Foreskin fibroblast (primary cell): ENCODE measurements at places on chromosomes 3 and 15.

GRCh38 chr3:87350367-87351199 is 74.2 kb upstream of the POU1F1 start:
- peak; percentile 28 for DNase-seq

- no peak for DNase-seq
Observed at GRCh38 chr3:9175421-9175820, 74.0 kb downstream of the SRGAP3 start.

- DNase-seq = no peak
Observed at GRCh38 chr3:129051871-129052340, 8.7 kb upstream of the GP9 start.

DNA sequence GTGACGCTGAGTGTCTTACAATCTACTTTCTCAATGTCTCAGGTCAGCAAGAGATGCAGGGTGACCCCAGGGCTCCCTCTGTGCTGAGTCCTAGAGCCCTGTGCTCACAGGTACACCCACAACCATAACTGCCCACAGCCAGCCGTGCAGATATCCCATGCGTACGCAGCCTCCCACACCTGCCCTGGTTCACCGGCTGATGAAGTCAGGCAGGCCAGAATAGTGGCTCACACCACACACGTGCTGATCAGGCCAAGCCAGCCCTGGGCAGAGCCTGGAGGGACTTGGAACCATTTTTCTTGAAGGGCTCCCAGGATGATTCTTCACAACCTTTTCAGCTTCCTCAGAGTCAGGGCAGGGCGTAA is 63.6 kb upstream of the RPL32 start:
- no peak for DNase-seq

DNA sequence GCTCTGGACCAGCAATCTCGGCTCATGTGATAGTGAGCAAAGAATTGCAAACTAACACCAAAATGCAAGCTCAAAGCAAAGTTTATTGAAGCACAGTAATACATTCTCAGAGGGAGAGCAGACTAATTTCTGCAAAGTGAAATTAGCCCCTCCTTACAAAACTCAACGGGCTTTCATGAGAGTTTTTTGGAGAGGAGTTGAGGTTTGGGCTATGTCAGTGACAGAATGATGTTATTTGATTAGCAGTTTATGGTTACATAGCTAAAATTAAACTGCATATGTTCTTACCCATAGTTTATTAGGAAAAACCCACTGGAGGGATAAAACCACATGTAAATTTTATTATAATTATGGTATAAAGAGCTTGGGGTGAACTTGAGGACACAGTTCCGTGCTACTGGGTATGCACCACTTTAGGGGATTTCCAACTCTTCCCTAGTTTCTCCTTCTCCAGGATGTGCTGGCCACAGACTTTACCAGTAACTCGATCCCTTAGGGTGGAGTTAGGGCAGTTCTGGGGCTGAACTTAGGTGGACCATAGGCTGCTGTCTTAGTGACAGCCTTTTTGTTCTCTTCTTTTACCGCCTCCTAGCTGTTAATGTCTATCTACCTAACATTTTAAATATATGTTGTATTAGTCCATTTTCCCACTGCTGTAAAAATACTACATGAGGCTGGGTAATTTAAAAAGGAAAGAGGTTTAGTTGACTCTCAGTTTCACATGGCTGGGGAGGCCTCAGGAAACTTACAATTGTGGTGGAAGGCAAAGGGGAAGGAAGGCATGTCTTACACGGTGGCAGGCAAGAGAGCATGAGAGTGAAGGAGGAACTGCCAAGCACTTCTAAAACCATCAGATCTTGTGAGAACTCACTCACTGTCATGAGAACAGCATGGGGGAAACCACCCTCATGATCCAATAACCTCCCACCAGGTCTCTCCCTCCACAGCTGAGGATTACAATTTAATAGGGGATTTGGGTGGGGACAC is 8.9 kb upstream of the AADACL2 start:
- DNase-seq = no peak

DNA sequence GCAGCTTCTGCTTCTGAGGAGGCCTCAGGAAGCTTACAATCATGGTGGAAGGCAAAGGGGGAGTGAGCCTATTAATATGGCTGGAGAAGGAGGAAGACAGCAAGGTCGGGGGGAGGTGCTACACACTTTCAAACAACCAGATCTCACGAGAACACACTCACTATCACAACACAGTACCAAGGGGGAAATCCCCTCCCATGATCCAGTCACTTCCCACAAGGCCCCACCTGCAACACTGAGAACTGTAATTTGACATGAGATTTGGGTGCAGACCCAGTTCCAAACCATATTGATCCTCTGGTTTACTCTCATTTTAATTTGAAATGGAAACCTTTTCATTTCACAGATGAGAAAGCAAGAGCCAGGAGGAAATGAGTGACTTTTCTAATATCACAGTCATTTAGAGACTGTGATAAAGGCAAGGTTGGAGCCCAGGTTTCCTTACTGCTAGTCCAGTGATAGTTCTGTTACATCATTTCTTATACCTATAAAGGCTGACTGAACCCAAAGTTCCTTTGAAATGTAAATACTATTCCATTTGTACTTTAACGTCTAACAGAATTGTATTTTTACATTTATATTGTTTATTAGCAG is 105.8 kb upstream of the GAP43 start:
- no peak for DNase-seq

DNA sequence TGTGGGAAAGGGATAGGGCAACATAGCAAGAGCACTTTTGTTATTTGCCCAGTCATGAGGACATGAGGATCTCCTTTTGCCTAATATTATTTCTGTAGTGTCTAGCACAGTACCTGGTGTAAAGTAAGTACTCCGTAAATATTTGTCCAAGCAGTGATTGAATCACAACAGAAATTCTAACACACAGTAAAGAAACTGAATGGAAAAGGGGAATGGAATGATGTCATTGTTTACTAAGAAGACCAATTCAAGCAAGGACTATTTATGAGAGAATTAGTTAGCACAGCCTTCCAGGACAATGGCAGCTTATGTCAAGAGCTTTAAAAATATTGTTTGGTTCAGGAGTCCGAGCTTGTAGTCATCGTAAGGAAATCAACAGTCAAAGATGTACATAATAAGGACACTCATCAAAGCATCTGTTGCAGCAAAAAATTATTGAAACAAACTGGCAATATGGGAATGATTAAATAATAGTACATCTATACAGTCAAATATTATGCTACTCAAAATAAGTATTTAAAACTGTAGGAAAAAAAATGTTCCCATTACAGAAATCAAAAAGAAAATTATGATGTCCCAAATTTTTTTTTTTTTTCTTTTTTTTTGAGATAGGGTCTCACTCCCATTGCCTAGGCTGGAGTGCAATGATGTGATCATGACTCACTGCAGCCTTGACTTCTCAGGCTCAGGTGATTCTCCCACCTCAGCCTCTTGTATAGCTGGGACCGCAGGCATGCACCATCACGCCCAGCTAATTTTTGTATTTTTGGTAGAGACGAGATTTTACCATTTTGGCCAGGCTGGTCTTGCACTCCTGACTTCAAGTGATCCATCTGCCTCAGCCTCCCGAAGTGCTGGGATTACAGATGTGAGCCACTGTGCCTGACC is 17.9 kb downstream of the CAPN7 start:
- no peak for DNase-seq

- peak; percentile 41 for DNase-seq
Observed at GRCh38 chr15:34951993-34952392, 17.5 kb downstream of the AQR start.

DNA sequence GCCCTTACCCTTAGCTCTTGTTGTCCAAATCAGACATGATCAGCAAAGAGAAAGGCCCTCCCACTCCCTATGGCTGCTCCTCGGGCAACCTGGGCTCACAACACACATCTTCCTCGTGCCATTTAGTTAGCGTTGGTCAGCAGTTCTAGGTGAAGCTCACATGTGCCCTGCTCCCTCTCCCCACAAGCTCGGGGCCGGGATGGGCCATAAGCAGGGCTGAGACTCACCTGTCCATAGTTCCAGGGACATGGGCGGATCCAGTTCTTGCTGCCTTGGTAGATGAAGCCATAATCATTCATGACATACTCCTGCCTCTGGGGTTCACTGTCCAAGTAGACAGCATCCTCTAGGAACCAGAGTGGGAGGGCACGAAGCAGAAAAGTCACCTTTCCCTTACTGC is 10.4 kb downstream of the TGM5 start:
- no peak for DNase-seq

DNA sequence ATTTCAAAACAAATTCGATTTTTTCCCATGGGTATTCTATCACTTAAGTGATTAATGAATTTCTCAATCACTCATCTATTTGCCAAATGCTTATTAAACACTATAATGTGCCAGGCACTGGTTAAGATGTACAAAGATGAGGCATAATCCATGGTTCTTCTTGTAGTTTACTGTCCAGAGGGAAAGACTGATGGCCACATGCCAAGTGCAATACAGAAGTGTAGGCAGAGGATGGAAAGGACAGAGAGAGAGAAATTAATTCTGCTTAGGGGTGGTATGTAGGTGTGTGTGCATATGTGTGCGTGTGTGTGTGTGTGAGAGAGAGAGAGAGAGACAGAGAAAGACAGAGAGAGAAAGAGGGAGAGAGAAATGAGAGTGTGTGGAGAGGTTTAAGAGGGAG is 120.8 kb upstream of the CCNL1 start:
- DNase-seq = peak; percentile 40

- no peak for DNase-seq
Observed at GRCh38 chr15:67446449-67446848, 74.5 kb upstream of the C15orf61 start.

GRCh38 chr15:89226359-89227221 is 5.2 kb upstream of the RLBP1 start:
- no peak for DNase-seq

- no peak for DNase-seq
Observed at GRCh38 chr3:12442654-12443501, 41.4 kb upstream of the TSEN2 start.

GRCh38 chr3:156432563-156432962 is 122.4 kb downstream of the SSR3 start:
- DNase-seq = no peak

DNA sequence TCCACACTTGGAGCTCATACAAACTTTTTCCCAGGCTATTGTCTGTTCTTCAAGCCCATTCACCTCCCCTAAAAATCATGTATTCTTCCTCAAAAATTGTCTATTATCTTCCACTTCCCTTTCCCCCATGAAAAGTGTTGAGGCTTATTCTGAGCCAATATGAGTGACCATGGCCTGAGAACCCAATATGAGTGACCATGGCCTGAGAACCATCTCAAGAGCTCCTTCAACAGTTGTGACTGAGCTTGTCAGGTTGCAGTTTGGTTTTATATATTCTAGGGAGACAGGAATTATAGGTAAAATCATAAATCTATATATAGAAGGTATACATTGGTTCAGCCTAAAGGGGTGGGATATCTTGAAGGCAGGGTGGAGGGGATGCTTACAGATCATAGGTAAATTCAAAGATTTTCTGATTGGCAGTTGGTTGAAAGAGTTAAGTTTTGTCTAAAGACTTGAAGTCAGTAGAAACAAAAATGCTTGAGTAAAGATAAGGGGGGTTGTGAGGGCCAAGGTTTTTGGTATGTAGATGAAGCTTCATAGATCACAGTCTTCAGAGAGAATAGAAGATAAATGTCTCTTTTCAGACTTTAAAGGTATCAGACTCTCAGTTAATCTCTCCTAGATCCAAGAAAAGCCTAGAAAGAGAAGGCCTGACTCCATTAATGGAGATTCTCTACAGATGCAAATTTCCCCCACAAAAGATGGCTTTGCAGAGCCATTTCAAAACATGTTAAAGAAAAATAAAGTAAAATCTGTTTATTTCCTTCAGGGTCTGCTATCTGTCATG is 95.8 kb downstream of the TGFBR2 start:
- DNase-seq = no peak

- DNase-seq = no peak
Observed at GRCh38 chr15:62365795-62366442, 200.8 kb upstream of the C2CD4B start.

GRCh38 chr3:126054870-126055269 is 29.1 kb downstream of the SLC41A3 start:
- DNase-seq = no peak

GRCh38 chr3:195704433-195704999 is 16.3 kb upstream of the MUC20 start:
- no peak for DNase-seq

DNA sequence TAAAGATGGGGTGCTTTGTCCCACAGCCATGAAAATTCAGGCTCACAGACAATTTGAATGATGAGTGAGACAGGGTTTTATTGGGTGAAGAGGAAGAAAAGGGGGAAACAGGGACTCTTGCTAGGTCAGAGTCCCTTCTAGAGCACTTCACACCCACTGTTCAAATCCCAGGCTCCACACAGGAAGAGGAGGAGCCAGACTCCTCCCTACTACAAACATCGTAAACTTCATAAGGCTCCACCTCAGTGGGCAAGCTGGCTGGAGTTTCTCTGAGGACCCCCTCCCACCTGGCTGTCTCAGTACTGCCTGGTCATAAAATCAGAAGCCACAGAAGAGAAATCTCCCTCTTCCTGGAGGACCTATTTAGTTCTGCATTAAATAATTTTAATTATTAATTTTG is 80.3 kb upstream of the KCNMB2 start:
- DNase-seq = no peak

GRCh38 chr15:96549136-96549535 is 218.6 kb downstream of the NR2F2 start:
- DNase-seq = no peak

DNA sequence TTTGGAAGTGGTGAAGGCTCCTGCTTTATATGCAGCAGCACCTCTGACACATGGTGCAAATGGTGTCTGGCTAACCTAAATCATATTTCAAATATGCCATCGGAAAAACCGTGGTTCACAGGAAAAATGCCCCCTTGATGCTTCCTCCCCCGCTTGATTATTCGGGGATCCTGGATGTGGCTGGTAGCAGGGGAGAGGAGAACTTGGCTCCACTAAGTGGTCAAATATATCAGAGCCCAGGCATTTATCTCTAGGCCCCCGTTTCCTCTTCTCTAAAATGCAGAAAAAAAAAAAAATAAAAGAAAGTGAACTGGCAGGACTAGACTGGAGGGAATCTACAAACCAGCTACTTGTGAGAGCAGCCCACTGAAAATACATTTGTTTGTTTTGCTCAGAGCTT is 18.2 kb upstream of the ATP2B2 start:
- no peak for DNase-seq

GRCh38 chr3:17054301-17054981 is 169.7 kb downstream of the PLCL2 start:
- DNase-seq = no peak

GRCh38 chr3:137692803-137693431 is 71.2 kb upstream of the SOX14 start:
- DNase-seq = no peak

- DNase-seq = no peak
Observed at GRCh38 chr3:34895841-34896240, 743.5 kb upstream of the ARPP21 start.
